Activated CD8-positive, alpha-beta memory T cell treated with anti-CD3 and anti-CD28 coated beads for 48 hours (primary cell): ENCODE measurements at places on chromosomes 5 and 9.

DNA sequence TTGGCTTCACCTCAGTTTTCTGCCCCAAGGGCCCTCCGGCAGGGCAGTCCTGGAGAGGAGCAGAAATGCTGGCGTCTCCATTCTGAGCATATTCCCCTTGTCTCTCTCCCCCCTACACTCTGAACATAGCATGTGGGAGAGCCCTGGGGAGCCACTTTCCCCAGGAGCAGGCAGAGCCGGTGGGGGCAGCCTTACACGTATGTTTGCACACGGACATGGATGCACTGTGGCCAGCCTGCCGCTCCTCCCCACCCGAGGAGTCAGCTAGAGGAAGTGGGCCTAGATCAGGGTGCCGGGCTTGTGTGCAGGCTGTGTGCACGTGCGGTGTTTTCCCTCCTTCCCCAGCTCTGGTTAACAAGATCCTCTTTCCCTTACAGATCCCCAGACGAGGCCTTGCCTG lies 25.4 kb upstream of the POMT1 start:
- no peak for DNase-seq

GRCh38 chr5:41403846-41404245 lies 106.6 kb downstream of the PLCXD3 start:
- DNase-seq = no peak

GRCh38 chr5:96651948-96652753 lies 10.0 kb upstream of the CAST start:
- DNase-seq = no peak

DNA sequence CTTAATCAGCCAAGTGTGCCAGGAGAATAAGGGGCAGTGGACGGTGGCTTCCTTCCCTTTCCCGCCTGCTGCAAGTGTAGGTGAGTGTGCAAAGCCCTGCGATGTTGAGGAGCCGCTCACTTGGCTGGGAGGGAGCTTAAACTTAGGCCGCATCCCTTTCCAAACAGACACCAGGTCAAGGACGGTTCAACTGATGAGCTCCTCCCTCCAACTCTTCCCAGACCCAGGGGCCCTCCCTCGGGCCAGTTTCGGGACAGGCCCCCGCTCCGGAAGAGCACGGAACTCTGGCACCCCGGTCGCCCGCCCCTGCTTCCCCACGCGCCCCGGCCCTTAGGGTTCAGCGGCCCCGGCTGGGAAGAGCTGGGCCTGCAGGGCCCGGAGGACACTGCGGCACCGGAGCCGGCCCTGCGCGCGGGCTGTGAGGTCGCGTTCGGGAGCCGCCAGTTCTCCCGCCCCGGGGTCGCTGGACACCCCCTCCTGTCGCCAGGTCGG lies 481 bp downstream of the MRPL36 start:
- DNase-seq = no peak
